ENCODE measurements at places on chromosomes 5 and 9. TPM values are rescaled to one million over a fixed set of nuclear protein-coding genes. Genes with fewer than 3 reads are reported as not detected.

GRCh38 chr9:133403766-133404453 is 13.9 kb downstream of the REXO4 start:
- no peaks in the 10 kb centered on the region for H3K27me3 ChIP-seq
- H3K27ac ChIP-seq, result no peak overlapping the region
- H3K36me3 ChIP-seq, result peaks cover 54% of the 10 kb centered on the region
- DNase-seq, result no peak
- H3K4me1 ChIP-seq, result no peaks in the 10 kb centered on the region

GRCh38 chr9:81318571-81318970 is 370.8 kb downstream of the TLE1 start:
- H3K4me1 ChIP-seq, result no peaks in the 10 kb centered on the region
- H3K27ac ChIP-seq, result no peak overlapping the region

Gene RMI1
- polyA plus RNA-seq, result 11.5 TPM

Gene CETN3
- 7.7 TPM for polyA plus RNA-seq
